Left cardiac atrium (tissue), 4 donors: ENCODE measurements at places on chromosomes 2 and 18. TPM values are rescaled to one million over a fixed set of nuclear protein-coding genes. Genes with fewer than 3 reads are reported as not detected.

LCT gene
- not detected for total RNA-seq

ACADL gene
- total RNA-seq: 4.6 TPM

- no peak for DNase-seq
Measured at GRCh38 chr2:146130290-146130689, 1610.4 kb upstream of the ZEB2 start.

DNA sequence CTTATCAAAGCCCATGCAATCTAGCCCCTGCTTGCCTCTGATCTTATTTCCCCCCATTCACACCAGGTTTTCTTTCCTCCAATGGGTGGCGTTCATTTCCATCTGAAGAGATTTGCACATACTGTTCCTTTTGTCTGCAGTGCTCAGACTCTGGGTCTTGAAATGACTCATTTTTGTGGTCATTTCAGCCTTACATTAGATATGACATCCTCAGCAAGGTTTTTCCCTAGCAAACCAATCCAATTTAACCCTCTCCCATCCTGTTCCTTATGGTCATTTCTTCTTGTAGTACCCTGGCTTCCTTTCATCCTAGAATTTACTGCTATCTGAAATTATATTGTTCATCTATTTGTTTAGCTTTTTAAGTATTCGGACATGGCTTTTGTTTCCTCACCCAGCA is 42.5 kb upstream of the SCN1A start:
- no peak for DNase-seq

- no peak for DNase-seq
Measured at GRCh38 chr2:192035731-192036442, 158.8 kb downstream of the TMEFF2 start.

DNA sequence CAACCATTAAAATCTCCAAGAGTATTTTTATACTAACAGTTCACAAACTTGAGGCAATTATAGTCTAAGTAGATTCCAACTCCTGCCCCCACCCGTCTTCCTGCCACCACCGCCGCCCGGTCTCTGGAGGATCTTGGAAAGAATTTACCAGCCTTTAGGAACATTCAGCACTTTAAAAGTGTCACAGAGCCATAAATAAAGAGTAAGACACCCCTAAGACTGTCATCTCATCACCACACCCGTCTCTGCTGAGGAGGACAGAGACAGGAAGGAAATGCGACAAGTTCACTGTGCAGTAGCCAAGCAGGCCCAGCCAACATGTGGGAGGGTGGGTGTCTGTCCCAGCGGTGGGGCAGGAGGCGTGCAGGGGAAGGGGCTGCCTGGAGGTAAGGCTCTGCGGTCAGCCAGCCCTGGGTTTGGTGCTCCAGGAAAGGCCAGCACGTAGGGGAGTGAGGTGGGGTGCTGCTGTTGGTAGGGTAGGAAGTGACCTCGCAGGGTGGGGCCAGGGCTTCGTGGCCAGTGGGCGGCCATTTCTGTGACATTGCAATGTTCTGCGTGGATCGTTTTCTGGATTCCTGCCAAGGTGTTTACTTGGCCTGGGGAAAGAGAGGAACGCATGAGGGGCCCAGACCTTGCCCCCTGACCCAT is 111.6 kb downstream of the FAM210A start:
- peak; percentile 68 for DNase-seq

- no peak for DNase-seq
Measured at GRCh38 chr2:111100087-111100764, 20.5 kb upstream of the BCL2L11 start.

KLHL30 gene
- total RNA-seq: 16.6 TPM

RGPD8 gene
- 9.0 TPM for total RNA-seq

DNA sequence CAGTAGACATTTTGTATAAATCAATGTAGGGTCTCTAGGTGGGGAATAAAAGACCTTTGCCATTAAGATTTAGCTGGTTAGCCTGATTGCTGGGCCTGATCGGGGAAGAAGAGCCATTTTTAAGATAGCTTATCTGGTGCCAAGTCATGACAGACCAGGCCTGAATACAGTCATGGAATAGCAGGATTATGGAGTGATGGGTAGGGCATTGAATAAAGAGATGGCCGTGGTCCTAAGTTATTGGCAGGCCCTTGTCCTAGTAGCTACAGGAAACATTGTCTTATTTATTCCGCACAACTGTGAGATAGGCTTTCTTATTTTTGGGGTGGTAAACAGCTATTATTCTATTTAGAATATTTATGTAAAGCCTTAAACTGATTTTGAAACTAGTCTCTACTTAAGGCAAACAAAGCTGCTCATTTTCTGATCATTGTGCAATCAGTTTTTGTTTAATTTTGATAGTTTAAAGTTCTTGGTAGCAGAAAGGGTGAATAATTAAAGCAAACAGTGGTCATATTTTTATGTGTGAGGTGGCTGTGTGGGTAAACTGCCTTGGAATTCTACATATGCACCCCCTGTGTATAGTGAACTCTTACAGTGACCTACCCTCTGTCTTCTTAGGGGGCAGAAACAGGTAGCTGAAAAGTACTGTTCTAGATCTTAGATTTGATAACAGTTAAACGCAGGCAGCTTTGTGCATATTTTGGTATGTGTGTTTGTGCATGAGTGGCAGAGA is 22.6 kb downstream of the ZNF236 start:
- DNase-seq: no peak

GRCh38 chr2:28729698-28730097 is 21.9 kb upstream of the PPP1CB start:
- DNase-seq: no peak

PRSS56 gene
- 0.16 TPM for total RNA-seq
